ENCODE measurements at places on chromosomes 5 and 9.

DNA sequence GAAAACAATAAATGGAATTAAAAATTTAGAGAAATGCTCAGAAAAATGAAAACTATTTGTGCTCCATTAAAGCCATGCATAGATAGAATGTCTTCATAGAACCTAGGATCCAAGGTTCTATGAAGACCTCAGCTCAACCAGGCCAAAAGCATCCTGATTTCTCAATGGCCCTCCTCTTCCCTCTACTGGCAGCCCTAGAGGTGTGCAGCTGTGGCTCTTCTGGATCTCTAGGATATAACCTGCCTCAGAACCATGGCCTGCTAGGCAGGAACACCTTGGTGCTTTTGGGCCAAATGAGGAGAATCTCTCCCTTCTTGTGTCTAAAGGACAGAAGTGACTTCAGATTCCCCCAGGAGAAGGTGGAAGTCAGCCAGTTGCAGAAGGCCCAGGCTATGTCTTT is 15.1 kb downstream of the IFNA1 start:
- DNase-seq, result peak; percentile 40

DNA sequence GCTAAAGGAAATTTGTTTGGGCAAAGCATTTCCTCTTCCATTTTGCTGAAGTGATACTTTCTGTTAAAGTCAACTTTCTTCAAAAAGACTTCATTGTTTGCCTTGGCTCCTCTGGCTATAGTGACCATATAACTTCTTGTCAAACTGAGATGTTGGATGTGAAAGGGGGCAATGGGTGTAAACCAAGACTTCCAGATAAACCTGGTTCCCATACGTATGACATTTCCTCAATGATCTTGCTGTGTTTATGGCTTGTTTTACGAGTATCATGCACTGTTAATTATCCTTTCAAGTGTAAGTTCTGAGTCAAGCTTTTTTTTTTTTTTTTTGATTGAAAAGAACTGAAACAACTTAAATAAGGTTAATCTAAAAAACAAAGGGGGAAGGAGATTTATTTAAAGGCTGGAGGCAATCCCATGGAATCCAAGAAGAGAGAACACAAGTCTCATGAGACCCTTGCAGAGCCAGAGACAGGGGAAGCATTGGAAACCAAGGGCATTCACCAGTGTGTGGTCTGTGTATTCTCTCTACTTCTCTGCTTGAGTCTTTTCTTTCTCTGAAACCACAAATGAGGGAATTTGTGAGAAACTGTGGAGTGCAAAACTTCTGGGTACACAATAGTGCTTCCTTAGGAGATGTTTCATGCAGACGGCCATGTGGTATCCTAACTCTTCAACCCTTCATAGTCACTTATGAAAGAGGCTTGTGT is 335.3 kb downstream of the RAB3C start:
- no peak for DNase-seq

- DNase-seq, result no peak
These were observed 47.9 kb upstream of the XPA start for GRCh38 chr9:97744710-97745708.

- peak; percentile 49 for DNase-seq
These were observed 330.7 kb downstream of the PDE4D start for GRCh38 chr5:59562756-59563389.

Data from epithelial cell of esophagus (primary cell).